ENCODE measurements at places on chromosomes 12 and 14.

DNA sequence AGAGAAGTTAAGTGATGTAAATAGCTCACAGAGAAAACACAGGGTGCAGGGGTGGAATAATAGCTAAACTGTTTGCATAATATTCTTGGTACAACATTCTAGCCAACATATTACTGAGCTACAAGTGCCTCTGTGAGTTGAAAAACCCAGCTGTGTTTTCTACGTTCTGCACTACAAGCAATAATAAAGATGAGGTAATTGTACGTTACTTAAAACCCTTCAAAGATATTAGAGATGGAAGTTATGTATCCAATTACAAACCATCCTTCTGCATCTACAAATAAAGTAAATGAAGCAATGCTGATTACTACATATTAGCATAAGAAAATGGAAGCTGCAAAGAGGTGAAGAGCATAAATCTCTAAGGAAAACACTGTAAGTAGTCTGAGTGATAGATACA, 271.4 kb downstream of the SSPN start:
- no peak for ATAC-seq

DNA sequence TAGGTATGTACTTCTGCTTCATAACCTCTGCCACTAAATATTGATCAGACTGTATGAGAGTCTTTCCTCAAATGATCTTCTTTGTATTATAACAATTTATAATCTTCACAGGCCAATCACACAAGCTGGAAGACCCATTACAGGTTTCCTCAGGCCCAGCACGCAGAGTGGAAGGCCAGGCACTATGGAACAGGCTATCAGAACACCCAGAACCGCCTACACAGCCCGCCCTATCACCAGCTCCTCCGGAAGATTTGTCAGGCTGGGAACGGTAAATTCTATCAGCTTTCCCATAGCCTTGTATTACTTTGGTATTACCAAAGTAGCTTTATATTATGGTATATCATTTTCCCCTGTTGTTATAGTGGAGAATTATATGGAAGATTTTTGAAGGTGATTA, 16.5 kb downstream of the TTC8 start:
- ATAC-seq = no peak

- peak; percentile 92 for ATAC-seq
Observed at GRCh38 chr12:70719672-70720420, 82.6 kb upstream of the PTPRB start.

DNA sequence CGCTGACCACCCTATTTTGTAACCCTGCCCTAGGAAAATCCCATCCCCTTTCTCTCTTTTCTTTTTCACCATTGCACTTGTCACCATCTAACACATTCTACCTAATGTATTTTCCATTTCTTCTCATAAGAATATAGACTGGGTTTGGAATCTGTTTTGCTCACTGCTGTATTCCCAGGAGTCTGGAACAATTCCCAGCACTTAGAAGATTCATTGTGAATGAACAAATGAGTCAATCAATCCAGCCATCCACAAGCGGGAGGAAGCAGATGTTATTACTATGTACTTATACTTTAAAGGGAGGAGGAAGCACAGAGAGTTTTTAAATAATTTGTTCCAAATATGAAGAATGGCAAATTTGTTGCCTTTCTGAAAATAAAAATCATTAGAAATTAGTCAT, 142.1 kb downstream of the KIF21A start:
- ATAC-seq = no peak

DNA sequence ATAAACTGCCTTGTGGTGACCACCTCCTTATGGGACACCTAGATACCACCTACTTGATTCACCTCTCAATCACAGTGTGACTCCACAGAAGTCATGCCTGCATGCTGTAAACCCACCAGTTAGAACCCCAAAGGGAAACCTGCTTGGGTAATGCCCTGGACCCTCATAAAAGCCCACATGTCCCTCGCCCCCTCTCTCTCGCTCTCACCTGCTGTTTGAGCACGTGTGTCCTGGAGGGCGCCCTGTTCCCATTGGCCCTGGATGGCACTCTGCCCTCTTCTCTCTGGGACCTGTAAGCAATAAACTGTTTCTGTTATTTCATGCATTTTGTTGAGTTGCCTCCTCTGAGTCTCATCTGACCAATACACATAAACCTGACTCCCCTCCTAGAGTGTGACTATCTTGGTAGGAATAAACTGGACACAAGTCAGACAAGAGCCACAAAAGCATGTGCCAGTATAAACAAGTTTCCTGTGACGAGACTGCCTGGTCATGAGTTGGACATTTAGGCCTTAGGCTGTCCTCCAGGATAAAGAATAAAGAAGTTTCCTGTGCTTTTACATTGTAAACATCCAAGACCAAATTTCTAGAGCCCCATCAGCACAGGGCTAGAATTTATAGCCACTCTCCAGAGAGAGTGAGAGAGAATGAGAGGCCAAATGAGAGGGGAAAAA, 8.6 kb downstream of the IFI27L2 start:
- ATAC-seq = no peak

DNA sequence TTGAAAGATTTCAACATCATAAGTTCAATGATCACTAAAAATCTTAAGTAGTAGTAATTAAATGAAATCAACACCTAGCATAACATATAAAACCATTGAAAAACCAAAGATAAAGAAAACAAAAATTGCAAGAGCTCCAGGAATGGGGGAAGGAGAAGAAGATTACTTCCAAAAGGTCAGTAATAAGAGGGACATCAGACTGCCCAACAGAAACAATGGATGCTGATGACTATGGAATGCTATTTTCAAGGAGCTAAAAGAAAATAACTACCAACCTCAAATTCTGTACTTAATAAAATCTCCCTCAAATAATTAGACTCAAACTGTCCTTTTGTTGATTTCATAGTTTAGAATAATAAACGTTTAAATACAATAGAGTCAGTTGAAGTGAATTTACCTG, 314.5 kb upstream of the LMO3 start:
- no peak for ATAC-seq

DNA sequence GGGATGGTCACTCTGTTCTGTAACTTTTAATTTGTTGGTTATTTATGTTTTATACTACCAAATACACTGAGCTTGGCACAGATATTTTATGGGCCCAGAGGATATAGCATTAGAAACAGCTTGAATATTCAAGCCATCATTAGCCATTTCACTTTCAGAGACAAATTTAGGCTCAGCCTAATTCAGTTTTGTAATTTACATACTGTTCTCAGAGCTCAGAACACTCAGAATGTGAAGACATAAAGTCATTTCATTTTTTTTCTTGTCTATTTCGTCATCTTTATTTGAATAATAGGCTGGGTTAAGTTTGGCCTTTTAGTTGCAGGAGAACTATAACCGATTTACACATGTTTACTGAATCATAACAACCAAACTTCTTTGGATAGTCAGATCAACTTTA, 361.7 kb downstream of the SNAPC1 start:
- ATAC-seq = no peak
